ENCODE measurements at places on chromosomes 2 and 18.

DNA sequence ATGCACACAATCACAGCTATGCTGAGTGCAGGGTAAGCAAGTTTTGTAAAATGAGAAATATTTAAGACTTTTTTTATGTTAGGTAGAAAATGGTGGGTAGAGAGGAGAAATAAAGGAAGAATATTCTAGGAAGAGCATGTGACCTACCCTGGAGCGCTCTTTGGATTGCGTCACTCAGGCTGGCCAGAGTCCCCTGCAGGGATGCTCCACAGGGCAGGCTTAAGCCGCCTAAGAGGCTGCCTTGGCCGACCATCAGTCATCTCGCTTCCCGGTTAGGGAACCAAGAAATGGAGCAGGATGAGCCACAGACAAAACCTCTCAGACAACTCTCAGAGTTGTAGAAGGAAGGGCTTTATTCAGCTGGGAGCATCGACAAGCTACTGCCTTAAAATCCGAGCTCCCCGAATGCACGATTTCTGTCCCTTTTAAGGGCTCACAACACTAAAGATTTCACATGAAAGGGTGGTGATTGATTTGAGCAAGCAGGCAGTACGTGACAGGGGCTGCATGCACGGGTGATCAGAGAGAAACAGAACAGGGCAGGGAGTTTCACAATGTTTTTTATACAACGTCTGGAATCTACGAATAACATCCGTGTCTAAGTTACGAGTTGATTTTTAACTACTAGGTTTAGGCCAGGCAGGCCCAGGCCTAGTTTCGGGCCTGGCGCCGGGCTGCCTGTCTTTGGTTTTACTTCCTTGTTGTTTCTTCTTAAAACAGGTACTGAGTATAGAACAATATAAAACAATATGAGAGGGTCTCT lies 1072.0 kb downstream of the CBLN2 start:
- no peaks in the 10 kb centered on the region for H3K36me3 ChIP-seq
- no peaks in the 10 kb centered on the region for H3K4me1 ChIP-seq
- no peaks in the 10 kb centered on the region for H3K27me3 ChIP-seq
- no peak overlapping the region for H3K27ac ChIP-seq
- DNase-seq = no peak

DNA sequence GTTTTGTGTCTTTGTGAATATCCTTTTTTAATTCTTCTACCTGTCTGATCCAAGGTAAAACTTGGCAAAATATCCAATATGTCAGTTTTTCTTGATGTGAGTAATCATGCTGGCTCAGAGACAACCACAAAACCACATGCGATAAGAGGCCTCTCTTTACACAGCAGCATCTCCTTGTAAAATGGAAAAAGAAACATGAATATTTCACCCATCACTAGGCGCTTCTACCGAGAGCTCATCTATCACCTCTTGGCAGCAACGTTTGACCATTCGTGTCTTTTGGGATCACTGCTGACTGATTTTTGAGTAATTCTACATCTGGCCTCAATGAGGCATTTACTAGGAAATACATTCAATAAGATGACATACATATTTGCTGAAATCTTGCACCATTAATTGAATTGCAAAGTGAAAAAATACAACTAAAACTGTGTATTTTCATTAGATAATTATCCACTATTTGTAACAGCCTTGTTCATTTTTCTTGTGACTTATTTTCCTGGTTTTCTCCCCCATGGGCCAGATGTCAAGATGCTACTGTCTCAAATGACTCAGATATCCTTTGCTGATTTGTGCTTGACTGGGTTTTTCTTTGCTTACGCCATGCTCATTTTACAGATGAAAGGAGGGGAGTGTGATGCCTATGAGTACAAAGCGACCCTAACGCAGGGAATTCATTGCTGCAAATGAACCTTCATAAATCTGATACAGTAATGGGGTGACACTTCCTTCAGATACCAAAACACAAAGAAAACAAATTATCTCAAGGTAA lies 467.5 kb downstream of the FBXO15 start:
- H3K4me3 ChIP-seq = no peak overlapping the region
- H3K27me3 ChIP-seq = no peaks in the 10 kb centered on the region
- H3K36me3 ChIP-seq = no peaks in the 10 kb centered on the region
- no peak overlapping the region for H3K27ac ChIP-seq
- no peak for DNase-seq

- H3K27me3 ChIP-seq = no peaks in the 10 kb centered on the region
- H3K36me3 ChIP-seq = no peaks in the 10 kb centered on the region
- no peak overlapping the region for H3K27ac ChIP-seq
- no peak overlapping the region for H3K4me3 ChIP-seq
- no peaks in the 10 kb centered on the region for H3K4me1 ChIP-seq
Measured at GRCh38 chr2:215357660-215358059, 45.8 kb downstream of the ATIC start.

DNA sequence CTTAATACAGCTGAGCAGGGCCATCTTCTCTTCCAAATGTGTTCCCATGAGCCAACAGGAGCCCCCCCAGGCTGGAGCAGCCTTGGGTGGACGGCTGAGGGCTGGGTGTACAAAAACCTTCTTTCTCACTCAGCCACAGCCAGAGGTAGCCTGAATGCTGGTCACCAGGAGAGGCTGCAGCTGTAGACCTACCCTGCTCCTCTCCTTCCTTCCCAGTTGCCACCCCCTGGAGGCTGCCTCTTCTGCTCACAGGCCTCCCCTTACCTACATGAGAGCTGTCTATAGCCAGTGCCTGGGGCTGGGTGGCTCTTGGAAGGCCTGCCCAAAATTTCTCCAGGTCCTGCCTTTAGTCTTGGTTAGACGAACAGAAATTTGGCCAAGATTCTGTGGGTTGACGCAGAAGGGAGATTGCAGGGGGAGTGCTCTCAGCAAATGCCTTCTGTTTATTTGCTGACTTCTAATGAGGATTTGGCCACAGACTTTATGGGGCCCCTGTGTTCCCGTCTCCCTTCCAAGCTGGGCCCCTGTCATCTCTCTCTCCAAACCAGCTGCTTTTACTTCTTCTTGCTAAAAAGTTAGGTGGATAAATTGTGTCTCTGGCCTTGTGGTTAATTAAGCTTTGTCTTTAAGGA lies 18.3 kb downstream of the CELF4 start:
- no peak overlapping the region for H3K27ac ChIP-seq
- no peak overlapping the region for H3K4me3 ChIP-seq
- H3K36me3 ChIP-seq = no peaks in the 10 kb centered on the region
- no peak for DNase-seq
- no peaks in the 10 kb centered on the region for H3K4me1 ChIP-seq

- H3K36me3 ChIP-seq = no peaks in the 10 kb centered on the region
- no peaks in the 10 kb centered on the region for H3K27me3 ChIP-seq
- H3K4me1 ChIP-seq = peaks cover 31% of the 10 kb centered on the region
- DNase-seq = no peak
Measured at GRCh38 chr2:207546822-207547221, 17.1 kb downstream of the CREB1 start.

DNA sequence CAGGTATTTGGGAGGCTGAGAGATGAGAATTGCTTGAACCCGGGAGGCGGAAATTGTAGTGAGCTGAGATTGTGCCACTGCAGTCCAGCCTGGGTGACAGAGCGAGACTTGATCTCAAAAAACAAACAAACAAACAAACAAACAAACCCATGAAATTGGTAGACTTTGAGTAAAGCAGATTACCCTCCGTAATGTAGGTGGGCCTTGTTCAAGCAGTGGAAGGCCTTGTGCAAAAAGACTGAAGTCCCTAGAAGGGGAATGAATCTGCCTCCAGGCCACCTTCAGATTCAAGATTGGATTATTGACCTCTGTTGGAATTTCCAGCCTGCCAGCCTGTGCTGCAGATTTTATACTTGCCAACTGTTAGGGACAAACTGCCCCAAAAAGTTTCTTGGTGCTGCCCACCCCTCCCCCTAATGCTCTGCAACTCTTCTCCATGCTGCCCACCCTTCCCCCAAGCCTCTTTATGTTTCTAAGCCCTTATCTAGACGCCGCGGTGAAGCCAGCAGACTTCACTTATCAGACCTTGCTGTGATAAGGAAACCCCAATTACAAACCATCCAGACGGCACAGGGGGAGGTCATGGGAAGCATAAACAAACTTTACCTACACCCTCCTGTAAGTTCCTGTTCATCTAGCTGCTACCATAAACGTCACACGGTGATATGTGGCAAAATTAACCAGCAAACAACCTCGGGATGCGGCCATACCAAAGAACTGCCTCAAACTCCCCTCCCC lies 17.0 kb downstream of the CYP27A1 start:
- no peak overlapping the region for H3K27ac ChIP-seq
- H3K4me3 ChIP-seq = no peak overlapping the region
- H3K36me3 ChIP-seq = no peaks in the 10 kb centered on the region
- H3K27me3 ChIP-seq = no peaks in the 10 kb centered on the region

DNA sequence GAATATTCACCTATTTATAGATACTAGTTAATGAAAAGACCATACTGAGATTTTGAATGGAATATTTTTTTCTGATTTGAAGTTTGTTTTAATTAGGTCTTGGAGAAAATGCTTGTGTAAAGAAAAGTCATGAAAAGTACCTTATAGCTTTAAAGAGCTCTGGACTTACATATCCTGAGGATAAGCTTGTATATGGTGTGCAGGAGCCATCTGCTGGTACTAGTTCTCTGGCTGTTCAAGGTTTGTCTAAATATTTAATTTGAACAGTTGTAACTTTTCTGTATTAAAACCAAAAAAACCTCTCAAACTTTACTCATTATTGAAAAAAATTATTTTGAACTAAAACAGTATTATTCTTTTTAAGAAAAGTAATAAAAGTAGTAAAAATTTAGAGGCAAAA lies 50.1 kb downstream of the UBR3 start:
- no peaks in the 10 kb centered on the region for H3K27me3 ChIP-seq
- H3K36me3 ChIP-seq = peaks cover 18% of the 10 kb centered on the region

- no peak for DNase-seq
- no peaks in the 10 kb centered on the region for H3K27me3 ChIP-seq
- H3K27ac ChIP-seq = no peak overlapping the region
- H3K36me3 ChIP-seq = no peaks in the 10 kb centered on the region
- no peak overlapping the region for H3K4me3 ChIP-seq
Measured at GRCh38 chr18:44602380-44602779, 78.3 kb upstream of the SETBP1 start.

DNA sequence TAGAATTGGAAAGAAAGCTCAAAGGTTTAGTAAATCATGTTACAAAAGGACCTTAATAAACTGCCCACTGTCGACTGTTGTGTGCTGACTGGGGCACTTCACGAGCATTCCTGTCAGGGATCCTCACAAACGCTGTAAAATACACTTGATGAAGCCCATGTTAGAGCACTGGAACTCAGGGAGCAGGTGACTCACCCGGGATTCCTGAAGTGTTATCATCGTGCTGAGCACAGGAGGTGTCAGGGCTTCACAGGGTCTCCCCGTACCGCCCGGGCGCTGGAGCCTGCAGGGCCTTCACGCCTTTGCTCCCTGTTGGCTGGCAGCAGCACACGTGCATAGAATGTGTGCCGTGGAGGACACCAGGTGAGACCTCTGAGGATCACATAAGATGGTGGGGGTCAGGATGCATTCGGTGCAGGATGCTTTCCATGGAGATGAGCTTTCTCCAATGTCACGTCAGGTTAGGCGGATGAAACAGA lies 187.3 kb downstream of the SNTG2 start:
- no peaks in the 10 kb centered on the region for H3K36me3 ChIP-seq
- no peak overlapping the region for H3K27ac ChIP-seq
- no peak for DNase-seq
- H3K4me1 ChIP-seq = no peaks in the 10 kb centered on the region
- no peak overlapping the region for H3K4me3 ChIP-seq
- no peaks in the 10 kb centered on the region for H3K27me3 ChIP-seq
